Choroid plexus epithelial cell (primary cell): ENCODE measurements at places on chromosomes 3 and 15.

DNA sequence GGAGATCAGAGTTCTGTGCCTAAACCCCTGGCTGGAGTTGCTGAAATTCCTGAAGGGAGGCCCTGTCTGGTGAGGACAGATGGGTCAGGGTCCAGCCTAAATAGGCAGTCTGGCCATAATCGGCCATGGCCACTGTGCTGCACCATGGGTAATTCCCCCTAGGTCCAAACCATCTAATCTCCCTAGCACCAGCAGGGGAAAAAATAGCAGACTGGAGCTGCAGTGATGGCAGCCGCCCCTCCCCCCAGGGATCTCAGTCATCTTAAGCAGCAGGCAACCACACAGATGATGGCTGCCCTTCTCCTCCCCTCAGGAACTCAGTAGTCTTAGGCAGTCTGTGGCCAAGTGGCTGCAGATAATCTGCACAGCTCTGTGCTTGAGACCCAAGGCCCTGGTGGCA lies 68.4 kb upstream of the CD96 start:
- no peak for DNase-seq

DNA sequence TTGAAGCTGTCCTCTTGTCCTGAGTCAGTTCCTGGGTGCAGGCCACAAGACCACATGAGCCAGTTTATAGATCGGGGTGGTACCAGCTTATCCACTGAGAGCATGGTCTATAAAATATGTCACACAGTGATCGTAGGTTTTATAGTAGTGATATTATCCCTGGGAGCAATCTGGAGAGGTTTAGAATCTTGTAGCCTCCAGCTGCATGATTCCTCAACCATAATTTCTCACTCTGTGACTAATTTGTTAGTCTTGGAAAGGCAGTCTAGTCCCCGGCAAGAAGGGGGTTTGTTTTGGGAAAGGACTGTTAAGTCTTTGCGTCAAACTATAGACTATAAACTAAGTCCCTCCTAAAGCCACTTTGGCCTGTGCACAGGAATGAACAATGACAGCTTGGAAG lies 693.0 kb upstream of the CADM2 start:
- no peak for DNase-seq

DNA sequence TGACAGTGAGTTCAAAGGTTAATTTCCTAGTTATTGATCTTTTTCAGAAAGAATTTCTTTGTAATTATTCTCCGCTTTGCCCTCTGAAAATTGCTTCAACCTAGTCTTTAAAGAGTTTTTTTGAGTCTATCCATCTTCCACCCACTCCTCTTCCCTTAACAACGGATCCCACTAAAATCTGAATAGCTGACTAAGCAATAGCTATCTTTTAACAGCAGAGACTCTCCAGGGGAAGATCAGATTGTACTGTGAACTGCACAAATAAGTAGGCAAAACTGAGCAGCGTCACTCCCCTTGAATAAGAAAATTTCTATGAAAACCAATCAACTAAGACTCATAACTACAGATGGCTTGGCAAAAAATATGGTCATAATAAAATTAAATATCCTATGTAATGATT lies 127.9 kb downstream of the TUSC7 start:
- DNase-seq, result no peak

DNA sequence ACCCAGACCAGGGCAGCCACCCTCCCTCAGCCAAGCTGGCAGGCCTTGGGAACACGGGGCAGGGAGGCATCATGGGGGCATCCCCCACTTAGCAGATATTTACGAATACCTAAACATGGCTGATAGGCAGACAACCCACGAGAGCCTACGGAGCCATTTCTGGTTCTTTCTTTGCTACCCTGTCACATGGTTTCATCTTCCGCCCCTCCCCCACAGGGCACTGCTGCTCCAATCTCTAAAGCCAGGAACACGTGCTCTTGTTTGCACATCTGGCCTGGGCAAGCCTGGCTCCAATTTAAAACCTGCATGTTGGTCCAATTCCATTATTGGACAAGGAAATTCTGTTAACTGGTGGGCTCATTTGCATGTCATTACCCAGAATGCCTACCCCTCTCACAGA lies 447.4 kb upstream of the NR2F2 start:
- no peak for DNase-seq

GRCh38 chr3:8576841-8577571 lies 67.6 kb downstream of the SSUH2 start:
- DNase-seq, result peak; percentile 97

- no peak for DNase-seq
Observed at GRCh38 chr15:26214290-26214689, 351.2 kb upstream of the ATP10A start.

DNA sequence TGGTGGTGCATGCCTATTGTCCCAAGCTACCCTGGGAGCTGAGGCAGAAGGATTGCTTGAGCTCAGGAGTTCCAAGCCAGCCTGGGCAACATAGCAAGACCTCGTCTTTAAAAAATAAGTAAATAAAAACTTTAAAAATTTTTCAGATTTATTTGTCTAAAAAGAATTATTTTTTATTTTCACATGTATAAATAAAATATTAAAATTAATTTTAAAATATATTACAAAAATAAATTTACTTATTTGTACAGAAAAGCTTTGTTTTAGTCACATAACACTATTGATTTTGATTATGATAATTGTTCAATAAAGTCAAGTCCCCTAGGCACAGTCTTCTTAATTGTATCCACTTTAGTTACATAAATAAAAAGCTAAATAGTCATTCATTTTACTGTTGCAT lies 85.2 kb downstream of the FILIP1L start:
- no peak for DNase-seq

DNA sequence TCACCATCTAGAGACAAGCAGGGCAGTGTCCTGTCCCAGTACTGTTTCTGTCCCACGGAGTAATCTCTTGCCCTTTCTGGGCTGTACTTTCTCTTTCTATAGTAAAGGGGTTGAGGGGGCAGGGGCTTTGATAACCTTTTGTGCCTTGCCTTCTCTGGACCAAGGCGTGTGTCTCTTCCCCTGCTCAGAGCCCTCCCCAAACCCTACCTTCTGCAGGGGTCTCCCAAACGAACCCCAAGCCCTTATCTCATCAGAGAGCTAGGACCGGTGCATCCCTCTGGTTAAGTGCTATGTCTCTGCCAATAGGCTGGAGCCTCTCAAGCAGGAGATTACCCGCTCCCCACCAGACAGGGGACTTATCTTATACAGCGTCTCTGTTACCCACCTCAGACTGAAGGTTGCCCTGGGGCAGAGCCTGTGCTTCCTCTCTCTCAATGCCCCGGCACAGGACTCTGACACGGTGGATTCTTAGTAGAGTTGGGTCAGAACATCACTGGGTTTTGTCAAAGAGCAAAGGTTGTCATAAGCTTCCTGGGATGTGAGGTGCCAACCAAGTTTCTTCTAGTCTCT lies 2.9 kb downstream of the PLEKHO2 start:
- DNase-seq, result no peak

- no peak for DNase-seq
Observed at GRCh38 chr3:108125550-108126071, 34.8 kb upstream of the CD47 start.

- no peak for DNase-seq
Observed at GRCh38 chr15:80891006-80891405, 98.6 kb downstream of the MESD start.

GRCh38 chr15:75249726-75250125 lies 8.4 kb upstream of the GOLGA6C start:
- no peak for DNase-seq

GRCh38 chr3:122295266-122296062 lies 29.6 kb upstream of the CSTA start:
- DNase-seq, result no peak

GRCh38 chr15:82231842-82232241 lies 30.7 kb downstream of the EFL1 start:
- DNase-seq, result no peak

- no peak for DNase-seq
Observed at GRCh38 chr15:99963976-99964375, 230.7 kb upstream of the LYSMD4 start.

DNA sequence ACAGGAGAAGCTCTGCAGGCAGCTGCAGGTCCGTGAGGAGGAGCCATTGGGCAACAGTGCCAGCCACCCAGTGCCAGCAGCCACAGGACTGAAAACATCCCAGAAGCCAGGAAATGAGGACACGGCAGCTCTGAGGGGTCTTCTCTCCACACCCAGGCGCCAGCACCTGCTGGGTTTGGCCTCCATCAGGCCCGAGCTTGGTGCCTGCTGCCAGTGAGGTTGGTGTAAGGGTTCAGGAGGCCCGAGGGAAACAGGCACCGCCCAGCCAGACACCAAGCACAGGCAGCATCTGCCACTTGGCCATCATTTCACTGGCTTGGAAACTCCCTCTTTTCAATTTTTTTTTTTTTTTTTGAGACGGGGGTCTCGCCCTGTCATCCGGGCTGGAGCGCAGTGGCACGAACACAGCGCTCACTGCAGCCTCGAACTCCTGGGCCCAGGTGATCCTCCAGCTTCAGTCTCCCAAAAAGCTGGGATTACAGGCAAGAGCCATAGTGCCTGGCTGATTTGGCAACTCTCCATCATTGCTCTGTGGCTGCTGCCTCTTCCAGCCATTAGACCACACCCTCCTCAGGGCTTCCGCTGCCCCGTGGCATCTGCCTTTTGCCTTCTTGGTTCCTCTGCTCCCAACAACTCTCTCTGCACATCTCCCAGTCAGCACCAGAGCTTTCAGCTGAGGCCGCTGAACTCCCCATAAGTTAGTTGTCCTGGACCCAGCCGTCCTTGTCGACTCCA lies 1.5 kb upstream of the ITIH3 start:
- DNase-seq, result no peak

DNA sequence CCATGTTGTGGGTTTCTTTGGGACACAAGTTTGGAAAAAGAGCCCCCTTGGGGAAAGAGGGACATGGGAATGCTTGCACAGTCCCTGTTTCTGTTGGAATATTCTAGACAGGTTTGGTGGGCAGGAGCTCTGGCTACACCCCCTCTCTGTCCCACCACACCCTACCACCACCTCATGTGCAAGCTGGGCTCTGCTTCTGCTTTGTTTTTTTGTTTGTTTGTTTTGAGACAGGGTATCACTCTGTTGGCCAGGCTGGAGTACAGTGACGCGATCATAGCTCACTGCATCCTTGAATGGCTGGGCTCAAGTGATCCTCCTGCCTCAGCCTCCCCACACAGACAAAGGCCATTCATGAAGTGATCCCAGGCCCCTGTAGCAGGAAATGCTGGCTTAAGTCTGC lies 56.9 kb upstream of the FGD5 start:
- no peak for DNase-seq

DNA sequence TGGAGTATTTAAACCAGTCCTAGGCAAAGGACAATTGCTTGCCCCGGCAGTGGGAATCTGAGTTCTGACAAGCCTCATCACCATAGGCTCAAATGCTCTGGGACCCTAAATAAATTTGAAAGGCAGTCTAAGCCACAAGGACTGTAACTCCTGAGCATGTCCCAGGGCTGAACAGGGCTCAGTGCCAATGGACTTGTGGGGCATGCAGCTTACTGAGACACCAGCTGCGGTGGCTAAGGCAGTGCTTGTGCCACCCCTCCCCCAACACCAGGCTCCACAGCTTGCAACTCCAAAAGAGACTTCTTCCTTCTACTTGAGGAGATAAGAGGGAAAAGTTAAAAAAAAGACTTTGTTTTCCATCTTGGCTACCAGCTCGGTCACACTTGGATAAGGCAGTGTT lies 289.7 kb upstream of the DCBLD2 start:
- DNase-seq, result no peak

- peak; percentile 98 for DNase-seq
Observed at GRCh38 chr3:9399746-9400145, 2.3 kb downstream of the SETD5 start.

DNA sequence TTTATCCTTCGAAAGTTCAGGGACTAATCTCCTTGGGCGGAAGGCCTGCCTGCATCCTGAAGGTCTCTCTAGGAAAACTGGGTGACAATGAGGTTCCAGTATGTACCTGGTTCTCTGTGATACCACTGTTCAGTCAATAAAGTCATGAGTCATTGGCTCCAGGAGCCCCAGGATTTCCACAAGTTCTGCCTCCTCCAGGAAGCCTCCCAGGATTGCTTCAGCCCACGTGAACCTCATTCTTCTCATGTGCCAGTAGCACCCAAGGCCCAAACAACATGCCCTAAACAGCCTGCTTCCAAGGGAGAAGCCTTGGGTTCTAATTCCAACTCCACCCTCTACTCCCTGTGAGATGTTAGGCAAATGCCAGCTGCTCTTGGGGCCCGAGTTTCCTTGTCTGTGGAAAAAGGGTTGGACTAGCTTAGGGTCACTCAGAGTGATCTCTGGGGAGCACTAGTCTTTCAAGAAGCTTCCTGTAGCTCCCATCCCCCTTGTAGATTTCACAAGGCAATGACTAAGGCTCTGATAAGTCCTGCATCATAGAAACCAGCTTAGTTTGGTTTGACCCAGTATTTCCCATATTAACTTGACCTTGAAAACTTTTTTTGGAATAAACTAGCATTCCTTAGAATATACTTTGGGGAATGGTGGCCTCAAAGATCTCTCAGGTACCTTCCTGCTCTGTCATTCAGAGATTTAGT lies 118.3 kb upstream of the ATP2B2 start:
- DNase-seq, result no peak

- DNase-seq, result peak; percentile 75
Observed at GRCh38 chr3:8441969-8442559, 59.6 kb upstream of the LMCD1 start.

- DNase-seq, result peak; percentile 86
Observed at GRCh38 chr15:79872358-79873017, 24.3 kb downstream of the MTHFS start.

- no peak for DNase-seq
Observed at GRCh38 chr15:58398643-58399042, 33.1 kb upstream of the LIPC start.
